ENCODE measurements at places on chromosomes 5 and 9.
A peak's percentile ranks its signal among the peaks of the same experiment; 100 is the strongest.

- no peak for DNase-seq
These were observed 198.8 kb upstream of the EFNA5 start for GRCh38 chr5:107869438-107870115.

- no peak for DNase-seq
These were observed 177.3 kb upstream of the ADAMTSL1 start for GRCh38 chr9:18296702-18297055.

GRCh38 chr5:4981608-4982007, 158.5 kb upstream of the ADAMTS16 start:
- no peak for DNase-seq

- no peak for DNase-seq
These were observed 918.6 kb upstream of the DMAC1 start for GRCh38 chr9:8718121-8718725.

DNA sequence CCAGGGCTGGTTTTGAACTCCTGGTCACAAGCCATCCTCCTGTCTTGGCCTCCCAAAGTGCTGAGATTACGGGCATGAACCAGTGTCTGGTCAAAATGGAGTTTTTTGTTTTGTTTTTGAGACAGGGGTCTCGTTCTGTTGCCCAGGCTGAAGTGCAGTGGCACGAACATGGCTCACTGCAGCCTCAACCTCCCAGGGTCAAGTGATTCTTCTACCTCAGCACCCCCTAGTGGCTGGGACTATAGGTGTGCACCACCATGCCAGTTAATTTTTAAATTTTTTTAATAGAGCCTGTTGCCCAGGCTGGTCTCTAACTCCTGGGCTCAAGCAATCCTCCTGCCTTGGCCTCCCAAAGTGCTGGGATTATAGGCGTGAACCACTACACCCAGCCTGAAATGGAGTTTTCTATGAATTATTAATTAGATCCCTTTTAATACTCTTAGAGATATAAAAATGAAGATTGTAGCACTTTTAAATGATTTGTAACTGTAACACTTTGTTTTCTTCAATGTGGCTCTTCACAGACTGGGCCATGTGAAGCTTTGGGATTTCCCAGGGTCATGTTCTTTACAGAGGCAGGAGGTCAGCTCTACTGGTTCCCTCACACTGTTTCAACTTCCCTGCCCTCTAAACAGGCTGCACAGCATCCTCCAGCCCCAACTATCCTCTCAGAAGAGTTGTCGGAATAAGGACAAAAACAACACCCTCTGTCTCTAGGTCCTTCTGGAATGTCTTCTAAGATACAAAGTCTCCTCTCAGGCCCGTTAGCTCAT, 32.7 kb upstream of the SPARC start:
- no peak for DNase-seq

DNA sequence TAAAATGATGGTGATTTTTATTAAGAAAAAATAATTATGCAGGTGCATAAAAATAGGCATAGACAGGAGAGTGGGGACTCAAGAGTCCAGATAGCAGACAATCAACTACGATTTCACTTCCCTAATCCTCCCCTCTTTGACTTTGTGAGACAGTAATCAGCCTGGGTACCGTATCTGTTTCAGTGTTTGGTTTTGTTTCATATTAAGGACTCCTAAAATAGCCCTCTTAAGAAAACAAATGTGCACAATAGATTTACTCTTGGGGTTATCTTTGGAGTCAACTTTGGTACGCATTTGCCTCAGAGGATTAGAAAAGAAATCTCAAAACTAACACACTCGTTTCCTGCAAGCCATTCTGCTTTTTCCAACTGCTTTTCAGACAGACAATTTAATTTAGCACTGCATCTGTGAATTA, 96.3 kb downstream of the ZNF608 start:
- no peak for DNase-seq

- no peak for DNase-seq
These were observed 29.5 kb downstream of the PPARGC1B start for GRCh38 chr5:149759563-149759962.

- DNase-seq: no peak
These were observed 276.0 kb upstream of the MPDZ start for GRCh38 chr9:13555516-13555915.

- no peak for DNase-seq
These were observed 127.2 kb downstream of the VPS13A start for GRCh38 chr9:77304543-77304942.

DNA sequence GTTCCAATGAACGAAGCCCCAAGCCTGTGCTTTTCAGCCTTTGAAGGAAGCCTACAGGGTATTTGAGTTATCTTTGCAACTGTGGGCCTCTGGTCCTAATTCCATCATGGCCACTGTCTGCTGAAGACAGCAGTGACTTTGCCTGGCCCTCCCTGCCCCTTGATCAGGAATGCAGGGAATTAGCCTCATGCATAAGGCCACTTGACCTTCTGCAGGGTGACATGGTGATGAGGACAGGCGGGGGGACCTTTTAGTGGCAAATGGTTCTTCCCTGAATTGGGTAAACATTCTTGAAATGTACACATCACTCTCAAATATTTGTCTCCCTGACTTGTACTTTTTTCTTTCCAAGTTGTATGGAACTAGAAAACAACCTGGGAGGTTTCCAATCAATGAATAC, 25.2 kb upstream of the XPA start:
- no peak for DNase-seq

GRCh38 chr5:36199620-36200019, 42.1 kb downstream of the NADK2 start:
- no peak for DNase-seq

DNA sequence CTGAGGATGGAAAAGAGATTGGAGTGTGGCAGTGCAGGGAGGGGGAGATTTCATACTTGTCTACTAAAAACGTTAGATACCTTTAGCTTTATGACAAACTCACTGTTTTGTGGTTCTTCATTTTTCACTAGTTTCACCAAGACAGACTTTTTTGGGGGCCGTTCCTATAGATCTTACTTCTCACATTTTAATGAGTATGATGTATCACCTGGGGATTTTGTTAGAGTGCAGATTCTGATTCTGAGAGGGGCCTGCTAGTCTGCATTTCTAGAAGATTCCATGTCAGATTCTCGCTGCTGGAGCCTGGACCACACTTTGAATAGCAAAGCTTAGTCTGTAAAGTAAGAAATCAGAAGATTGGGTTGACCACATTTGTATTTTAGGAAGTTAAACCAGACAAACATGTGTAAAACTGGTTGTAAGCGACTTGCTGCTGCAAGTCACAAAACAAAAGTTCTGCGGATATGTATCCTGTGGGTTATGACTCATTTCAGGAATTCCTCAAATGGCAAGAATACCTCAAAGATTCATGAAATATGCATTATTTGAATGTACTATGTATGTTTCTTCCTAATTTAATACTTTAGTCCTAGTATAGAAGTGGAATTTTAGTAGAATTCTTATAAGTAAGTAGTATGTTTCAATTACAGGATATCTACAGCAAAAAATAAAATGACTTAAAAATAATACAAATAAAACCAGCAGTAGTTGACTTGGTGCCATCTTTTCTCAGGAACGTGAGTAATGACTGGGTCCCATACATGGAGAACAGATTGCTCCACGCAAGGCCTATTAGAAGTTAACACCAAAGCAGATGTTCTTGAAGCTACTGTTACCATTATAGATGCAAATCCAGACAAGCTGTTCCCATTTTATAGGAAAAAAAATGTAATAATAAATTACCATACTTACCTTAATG, 27.8 kb downstream of the NFIL3 start:
- no peak for DNase-seq

- DNase-seq: no peak
These were observed 173.5 kb upstream of the NREP start for GRCh38 chr5:111930449-111930848.

- DNase-seq: no peak
These were observed 106.3 kb upstream of the NR3C1 start for GRCh38 chr5:143509758-143510221.

GRCh38 chr9:85443190-85443598, 298.6 kb downstream of the AGTPBP1 start:
- no peak for DNase-seq

DNA sequence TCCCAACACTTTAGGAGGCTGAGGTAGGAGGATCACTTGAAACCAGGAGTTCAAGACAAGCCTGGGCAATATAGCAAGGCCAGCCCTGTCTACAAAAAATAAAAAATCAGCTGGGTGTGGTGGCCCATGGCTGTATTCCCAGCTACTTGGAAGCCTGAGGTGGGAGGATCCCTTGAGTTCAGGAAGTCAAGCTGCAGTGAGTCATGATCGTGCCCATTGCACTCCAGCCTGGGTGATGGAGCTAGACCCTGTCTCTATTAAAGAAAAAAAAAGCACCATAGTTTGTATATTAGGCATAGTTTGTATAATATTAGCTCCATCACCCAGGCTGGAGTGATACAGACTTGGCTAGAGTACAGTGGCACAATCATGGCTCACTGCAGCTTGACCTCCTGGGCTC, 9.6 kb upstream of the NME5 start:
- no peak for DNase-seq

- DNase-seq: peak; percentile 54
These were observed 114.9 kb upstream of the NFIB start for GRCh38 chr9:14428781-14429230.

- DNase-seq: no peak
These were observed 1666.9 kb upstream of the WWC1 start for GRCh38 chr5:166624573-166624972.

DNA sequence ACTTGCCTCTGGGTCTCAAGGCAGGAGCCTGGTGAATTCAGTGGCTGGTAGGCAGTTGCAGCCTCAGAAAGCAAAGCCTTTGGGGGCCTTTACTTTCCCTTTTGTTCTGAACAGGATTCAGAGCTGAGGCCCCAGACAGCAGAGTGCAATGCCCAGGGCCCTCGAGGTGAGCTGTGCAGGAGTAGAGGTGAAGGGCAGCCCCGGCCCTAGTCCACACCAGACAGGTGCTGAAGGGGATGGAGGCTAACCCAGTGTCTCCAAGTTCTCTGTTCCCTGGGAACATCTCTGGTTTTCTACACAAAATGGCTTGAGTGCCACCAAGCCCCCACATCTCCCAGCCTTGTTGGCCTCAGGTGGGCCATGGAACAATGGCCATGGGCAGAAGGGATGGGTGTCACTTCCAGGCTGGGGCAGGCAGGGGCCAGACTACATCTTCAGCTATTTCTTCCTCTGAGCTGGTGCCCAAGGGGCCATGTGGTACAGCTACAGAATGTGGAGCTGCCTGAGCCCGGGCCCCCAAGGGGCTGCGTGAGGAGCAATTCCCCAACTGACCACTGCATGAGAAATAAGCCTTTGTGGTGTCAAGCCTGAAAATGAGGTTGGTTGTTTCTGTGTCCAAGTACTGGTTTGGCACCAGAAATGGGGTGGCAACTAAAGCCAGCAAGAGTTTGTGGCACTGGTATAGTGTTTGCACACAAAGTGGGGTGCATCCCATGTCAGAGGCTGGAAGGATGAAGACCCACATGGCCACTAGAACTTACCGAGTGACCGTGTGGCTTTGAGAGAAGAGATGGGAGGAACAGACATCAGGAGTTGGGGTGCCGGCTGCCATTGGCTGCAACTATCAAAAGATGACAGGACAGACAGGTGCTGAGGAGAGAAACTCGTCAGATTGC, 57.8 kb downstream of the BARX1 start:
- no peak for DNase-seq

DNA sequence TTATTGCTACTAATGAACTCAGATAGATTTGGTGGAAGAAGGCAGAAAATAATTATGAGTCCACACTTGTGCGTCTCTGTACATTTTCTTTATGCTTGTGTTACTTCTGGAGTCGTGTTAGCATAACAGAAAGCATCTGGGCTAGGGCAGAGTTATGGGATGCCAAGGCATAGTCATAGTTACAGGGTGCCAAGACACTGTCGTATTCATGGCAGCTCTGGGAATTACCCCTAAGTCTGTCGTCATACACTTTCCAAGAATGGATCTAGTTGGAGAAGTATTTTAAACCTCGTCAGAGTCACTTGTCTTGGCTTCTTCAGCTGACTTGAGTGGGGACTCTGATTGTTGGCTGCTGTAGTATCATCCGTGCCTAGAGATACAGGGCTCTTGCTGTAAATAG, 27.7 kb downstream of the CAMK4 start:
- DNase-seq: no peak

GRCh38 chr9:86321373-86321772, 32.8 kb downstream of the TUT7 start:
- DNase-seq: no peak

- DNase-seq: peak; percentile 61
These were observed 39.2 kb upstream of the PCA3 start for GRCh38 chr9:76725011-76725546.

DNA sequence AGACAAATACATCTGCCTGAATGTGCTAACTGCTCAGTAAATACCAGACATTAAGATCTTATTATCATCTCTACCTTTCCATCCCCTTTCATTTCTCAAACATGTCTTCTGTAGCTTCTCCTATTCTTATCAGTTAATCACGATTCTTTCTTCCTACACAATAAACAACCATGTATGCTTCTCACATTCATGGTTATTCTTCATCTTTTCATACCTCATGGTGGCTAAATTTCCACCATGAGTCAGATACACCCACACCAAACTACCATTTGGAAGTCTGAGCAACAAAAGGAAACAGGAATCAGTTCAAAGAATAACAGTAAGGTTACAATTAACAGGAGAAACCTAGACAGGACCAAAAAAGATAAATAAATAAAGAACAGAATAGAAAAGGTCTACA, 7.7 kb downstream of the ZNF622 start:
- no peak for DNase-seq

- DNase-seq: no peak
These were observed 32.9 kb upstream of the STX17 start for GRCh38 chr9:99873531-99873930.

DNA sequence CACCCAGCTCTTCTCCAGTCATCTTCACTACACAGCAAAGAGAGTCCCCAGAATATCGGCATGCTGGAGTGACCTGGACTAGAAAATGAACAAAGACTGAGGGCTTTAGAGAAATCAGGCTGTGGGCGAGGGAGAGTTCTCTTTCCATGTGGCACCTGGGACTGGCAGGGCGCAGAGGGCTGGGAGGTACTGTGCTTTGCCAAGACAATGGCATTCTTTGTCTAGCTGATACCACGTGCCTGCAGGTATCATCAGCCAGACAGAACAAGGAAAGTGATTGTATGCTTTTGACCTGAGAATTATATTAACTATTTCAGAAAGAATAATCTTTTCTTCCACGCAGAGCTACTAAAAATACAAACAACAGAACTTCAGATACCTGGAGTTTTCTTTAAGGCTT, 30.5 kb downstream of the DDX31 start:
- no peak for DNase-seq

DNA sequence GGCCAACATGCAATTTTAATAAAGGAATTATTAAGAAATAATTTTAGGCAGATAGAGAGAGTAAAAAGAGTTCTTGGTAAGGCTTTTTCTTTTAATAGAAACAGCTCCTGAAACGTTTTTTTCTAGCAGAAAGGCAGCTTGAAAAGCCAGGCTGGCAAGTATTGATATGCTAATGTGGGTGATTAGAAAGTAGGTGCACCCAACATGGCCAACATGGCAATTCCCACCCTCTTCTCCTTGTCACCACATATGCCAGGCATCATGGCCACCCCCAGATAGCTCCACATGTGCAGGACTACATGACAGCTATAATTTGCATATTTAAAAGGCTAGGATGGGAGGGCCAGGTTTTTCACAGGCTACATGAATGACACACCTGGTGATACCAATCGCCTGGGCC, 615.2 kb downstream of the PTPRD start:
- no peak for DNase-seq

- DNase-seq: no peak
These were observed 51.4 kb upstream of the OLFM1 start for GRCh38 chr9:135035781-135036760.

Data from NCI-H510A treated with DMSO at 0.1 percent for 48 hours (cell line).